Esophagus squamous epithelium (tissue), 5 donors: ENCODE measurements at places on chromosomes 6 and 20. TPM values are rescaled to one million over a fixed set of nuclear protein-coding genes. Genes with fewer than 3 reads are reported as not detected.

GRCh38 chr6:156600678-156601077 is 176.5 kb upstream of the ARID1B start:
- DNase-seq, result no peak

PTPRK gene
- total RNA-seq, result 14.9 TPM

DNA sequence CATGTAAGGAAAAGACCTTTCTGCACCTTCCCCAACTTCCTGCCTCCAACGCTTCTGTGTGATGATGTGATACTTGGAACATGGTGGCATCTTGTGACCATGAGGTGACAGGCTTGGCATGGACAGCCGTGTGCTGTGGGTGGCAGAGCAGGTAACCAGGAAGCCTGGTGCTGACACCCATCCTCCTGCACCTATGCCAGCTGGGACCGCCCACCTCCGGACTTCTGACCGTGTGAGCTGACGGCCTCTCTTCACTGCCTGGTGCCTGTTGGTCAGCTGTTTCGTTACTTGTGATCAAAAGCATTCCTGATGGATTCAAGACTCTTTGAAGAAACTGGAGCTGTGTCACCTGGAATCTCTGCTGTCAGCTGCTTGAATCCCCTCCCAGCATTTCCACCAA is 70.3 kb downstream of the TMEM242 start:
- DNase-seq, result no peak

C6orf118 gene
- total RNA-seq, result not detected

RAET1G gene
- 26.8 TPM for total RNA-seq

- no peak for DNase-seq
Observed at GRCh38 chr6:133917781-133918180, 28.9 kb downstream of the TCF21 start.

PSORS1C2 gene
- not detected for total RNA-seq
